ENCODE measurements at places on chromosomes 13 and 19.

DNA sequence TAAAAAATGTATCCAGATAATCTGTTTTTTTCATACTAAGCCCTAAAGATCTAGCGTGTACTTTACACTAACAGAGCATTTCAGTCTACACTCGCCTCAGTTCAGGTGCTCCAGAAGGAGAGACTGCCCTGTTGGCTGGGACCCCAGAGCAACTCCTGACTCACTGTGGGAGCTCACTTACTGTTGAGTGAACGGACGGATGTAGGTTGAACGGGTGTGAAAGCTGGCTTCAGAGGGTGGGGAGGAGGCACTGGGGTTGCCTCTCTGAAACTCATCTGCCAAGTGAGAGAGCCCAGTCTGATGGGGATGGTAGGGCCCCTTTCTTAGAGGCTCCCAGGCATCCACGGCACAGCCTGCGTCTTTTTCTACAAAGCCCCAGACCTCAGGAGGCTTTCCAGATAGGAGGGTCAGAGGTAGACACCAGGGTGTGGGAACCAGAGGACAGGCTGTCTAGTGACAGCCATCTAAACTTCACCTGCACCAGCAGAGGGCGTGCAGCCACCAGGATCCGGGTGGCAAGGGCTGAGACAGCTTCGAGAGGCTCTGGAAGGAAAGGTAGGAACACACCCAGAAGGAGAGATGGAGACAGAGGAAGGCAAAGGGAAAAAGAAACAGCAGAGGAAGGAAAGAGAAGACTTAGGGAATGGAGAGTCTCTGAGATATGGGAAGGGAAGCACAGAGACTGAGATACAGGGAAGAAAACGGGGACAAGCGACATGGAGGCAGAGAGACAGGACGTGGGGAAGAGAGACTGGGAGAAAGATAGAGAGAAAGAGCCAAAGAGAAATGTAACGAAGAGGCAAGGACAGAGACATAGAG, 3.7 kb downstream of the KASH5 start:
- peak; percentile 61 for DNase-seq

- no peak for DNase-seq
Measured at GRCh38 chr13:74218291-74218690, 84.1 kb upstream of the KLF12 start.

DNA sequence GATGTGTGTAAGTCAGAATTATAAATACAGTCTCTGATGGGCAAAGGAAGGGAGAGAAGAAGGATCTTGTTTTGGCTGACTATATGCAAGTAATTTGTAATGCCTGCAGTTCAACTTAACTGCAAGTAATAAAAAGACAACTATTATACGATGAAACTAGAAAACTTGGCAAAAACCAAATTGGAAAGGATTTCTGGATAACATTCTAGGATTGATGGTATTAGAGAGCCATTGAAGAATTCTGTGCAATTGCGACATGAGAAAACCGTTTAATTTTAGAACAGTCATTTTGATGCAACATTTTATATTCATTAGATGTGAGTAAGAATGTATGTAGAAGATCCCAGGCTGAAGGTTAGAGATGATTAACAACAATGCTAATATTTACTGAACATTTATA, 1334.1 kb downstream of the EFNB2 start:
- no peak for DNase-seq

DNA sequence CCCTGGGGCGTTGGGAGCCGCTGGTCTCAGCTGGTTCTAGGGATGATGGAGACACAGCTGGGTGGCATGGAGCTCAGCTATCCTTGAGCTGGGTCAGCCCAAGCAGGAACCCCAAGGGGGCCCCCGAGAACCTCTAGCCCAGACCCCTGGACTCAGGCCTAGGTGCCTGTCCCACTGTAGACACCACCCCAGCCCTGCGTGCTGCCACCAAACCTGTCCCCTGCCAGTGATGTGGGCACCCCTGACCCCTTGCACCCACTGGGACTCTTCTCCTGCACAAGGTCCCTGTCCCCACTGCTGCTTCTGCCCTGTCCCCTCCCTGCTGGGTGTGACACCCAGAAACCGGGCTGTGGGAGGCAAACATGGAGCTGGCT, 26.8 kb downstream of the CEBPA start:
- no peak for DNase-seq

GRCh38 chr19:49889687-49890348, 6.9 kb downstream of the IL4I1 start:
- DNase-seq: peak; percentile 45

DNA sequence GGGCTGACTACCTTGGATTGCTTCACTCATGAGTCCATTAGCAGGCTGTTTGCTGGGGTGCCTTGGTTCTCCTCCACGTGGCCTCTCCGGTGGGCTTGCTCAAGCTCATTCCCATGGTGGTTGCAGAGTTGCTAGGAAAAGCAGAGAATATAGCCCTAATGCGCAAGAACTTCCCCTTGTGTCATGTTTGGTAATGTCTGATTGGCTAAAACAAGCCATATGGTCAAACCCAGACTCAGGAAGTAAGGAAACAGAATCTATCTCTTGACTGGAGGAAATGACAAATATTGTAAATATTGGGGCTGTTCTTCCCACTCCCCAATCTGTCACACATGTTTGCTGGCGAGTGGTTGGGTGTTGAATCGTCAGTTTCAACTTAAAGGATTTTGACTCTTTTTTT, 12.1 kb downstream of the NFILZ start:
- DNase-seq: no peak

DNA sequence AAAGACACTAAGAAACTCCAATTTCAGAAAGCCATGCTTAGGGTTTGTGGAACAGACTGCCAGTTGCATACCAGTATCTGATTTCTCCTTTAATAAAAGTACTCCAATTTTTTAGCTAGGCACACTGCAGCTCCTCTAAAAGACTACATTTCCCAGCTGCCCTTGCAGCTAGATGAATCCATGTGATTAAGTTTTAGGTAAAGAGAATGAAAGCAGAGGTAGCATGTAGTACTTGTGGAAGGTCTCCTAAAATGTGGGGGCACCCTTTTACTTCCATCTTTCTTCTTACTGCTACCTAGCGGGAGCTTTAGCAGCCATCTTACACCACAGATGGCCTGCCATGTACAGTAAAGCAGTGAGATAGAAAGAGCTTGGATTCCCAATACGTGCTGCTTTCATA, 33.0 kb upstream of the TSC22D1 start:
- DNase-seq: no peak

- DNase-seq: no peak
Measured at GRCh38 chr19:17281391-17282304, at the start of gene ANKLE1. ANKLE1 (plus strand) TSS chr19:17281901; CDS start chr19:17281921, 20 bp downstream.

DNA sequence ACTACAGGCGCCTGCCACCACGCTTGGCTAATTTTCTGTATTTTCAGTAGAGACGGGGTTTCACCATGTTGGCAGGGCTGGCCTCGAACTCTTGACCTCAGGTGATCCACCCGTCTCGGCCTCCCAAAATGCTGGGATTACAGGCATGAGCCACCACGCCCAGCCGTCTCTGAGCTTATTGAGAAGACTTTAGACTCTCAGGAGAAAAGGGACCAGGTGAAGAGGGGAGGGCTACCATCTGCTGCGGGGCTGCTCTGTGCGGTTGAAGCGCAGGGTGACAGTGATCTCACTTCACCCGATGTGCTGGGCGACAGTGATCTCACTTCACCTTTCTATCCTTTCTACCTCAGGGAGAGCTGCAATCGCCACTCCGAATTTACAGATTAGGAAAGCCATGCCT, 25.3 kb downstream of the PDCD5 start:
- DNase-seq: no peak

DNA sequence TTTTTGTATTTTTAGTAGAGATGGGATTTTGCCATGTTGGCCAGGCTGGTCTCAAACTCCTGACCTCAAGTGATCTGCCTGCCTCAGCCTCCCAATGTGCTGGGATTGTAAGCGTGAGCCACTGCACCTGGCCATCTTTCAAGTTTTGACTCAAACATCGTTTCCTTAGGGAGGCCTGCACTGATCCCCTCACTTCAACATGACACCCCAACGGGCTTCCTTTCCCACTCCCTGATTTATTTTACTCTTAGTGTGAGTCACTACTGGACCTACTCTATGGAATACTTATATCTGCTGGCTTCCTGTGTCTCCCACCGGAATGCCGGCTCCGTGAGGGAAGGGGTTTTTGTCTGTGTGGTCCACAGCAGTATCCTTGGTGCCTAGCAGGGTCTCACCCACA, 4.5 kb upstream of the ADAMTS10 start:
- no peak for DNase-seq

- DNase-seq: no peak
Measured at GRCh38 chr19:20423381-20424197, 142.0 kb downstream of the ZNF737 start.

GRCh38 chr19:7119582-7119981, 50.1 kb downstream of the ZNF557 start:
- DNase-seq: no peak

DNA sequence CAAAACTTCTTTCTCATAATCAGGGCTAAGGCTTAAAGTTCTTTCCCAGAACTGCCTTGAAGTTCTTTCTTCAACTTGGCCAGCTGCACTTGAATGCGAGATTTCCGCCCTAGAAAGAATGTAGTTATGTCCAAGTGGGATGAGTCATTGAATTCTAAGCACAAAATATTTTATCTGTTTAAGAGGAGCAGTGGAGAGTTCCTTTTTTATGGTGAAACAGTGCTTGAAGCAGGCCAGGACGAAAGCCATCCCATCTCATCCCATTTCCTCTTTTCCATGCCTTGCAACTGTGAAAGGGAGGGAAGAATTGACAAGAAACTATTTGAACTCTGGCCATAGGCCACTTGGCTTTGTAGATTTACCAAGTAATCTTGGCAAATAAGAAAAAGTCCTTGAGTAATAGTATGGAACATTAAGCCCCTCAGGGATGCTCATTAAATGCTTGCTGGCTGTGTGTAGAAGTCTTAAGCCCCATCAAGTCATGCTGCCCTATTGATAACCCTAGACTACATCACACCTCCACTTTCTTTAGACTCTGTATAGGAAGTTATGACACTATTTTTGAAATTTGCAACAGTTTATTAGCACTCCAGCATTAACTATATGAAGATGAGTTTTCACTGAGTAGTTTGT, 174.5 kb downstream of the KCTD12 start:
- no peak for DNase-seq

DNA sequence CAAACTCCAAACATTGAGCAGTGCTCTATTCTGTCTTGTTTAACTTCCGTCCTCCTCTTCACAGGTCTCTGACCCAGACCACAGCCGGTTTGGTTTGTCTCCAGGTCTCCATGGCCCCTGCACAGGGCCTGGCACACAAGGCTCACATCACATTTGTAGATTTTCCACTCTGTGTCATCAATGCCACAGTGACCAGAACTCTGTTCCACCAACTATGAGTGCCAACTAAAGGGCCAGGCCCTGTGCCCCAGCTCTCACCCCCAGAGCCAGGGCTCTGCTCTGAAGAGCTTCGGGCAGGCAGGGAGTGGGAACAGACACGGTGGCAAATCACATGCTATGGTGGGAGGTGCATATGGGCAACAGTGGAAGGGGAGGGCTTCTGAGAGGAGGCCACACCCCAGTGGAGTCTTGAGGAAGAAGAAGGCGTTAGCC, 16.0 kb downstream of the SMG9 start:
- no peak for DNase-seq

- DNase-seq: no peak
Measured at GRCh38 chr19:19278315-19278714, 5.2 kb upstream of the TM6SF2 start.

DNA sequence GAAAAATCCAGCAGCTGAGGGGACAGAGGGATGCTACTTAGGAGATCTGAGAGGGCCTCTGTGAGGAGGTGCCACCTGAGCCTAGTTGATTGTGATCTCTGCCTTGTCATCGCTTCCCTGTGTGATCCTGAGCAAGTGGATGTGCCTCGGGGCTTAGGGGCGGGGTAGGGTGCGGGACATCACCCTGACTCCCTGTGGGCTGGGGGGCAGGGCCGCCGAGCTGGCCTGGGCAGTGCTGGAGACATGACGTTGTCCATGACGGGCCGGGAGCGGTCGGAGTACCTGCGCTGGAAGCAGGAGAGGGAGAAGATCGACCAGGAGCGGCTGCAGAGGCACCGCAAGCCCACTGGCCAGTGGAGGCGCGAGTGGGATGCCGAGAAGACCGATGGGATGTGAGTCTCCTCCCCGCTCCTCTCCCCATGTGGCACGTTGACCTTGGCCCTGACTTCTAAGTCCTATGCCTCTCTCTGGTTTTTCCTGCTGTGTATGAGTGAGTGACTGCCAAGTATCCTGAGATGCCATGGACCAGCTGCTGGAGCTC, 8.2 kb upstream of the INAFM1 start:
- DNase-seq: no peak

- no peak for DNase-seq
Measured at GRCh38 chr19:33293255-33294057, 8.9 kb downstream of the CEBPA start.

- no peak for DNase-seq
Measured at GRCh38 chr13:32947411-32948276, 68.6 kb upstream of the KL start.

GRCh38 chr13:105340061-105340606, 1195.3 kb downstream of the EFNB2 start:
- DNase-seq: no peak

All from activated T-helper 1 cell treated with anti-CD3 and anti-CD28 coated beads, Interleukin-2, amount 50 U/mL, for 16 hours (primary cell).